ENCODE measurements at places on chromosomes 3 and 15. TPM values are rescaled to one million over a fixed set of nuclear protein-coding genes. Genes with fewer than 3 reads are reported as not detected.

Gene CHCHD6
- 42.9 TPM for polyA plus RNA-seq

Gene DUOXA2
- polyA plus RNA-seq: not detected

Gene EXD1
- not detected for polyA plus RNA-seq

Gene CYP11A1
- 1.2 TPM for polyA plus RNA-seq

Gene CP
- 3.6 TPM for polyA plus RNA-seq

Gene CCNB2
- polyA plus RNA-seq: 72.8 TPM

Gene XYLB
- polyA plus RNA-seq: 1.6 TPM

Gene TLR9
- polyA plus RNA-seq: not detected

Gene PAK6
- polyA plus RNA-seq: 2.9 TPM

Gene PCOLCE2
- polyA plus RNA-seq: 17.4 TPM

Gene TM4SF18
- 1.4 TPM for polyA plus RNA-seq

Gene ISLR
- polyA plus RNA-seq: 0.09 TPM

Gene ZNF148
- polyA plus RNA-seq: 14.4 TPM

Gene EEF1AKMT4
- polyA plus RNA-seq: 11.2 TPM

Gene LHFPL4
- 2.3 TPM for polyA plus RNA-seq

Gene SLC12A8
- polyA plus RNA-seq: 6.9 TPM

Gene TUSC7
- polyA plus RNA-seq: not detected

Gene GHRL
- 0.78 TPM for polyA plus RNA-seq

Gene RYR3
- polyA plus RNA-seq: 1.1 TPM

Gene TM4SF1
- polyA plus RNA-seq: 0.49 TPM

Gene CD96
- 0.09 TPM for polyA plus RNA-seq

Gene DNASE1L3
- not detected for polyA plus RNA-seq

Gene CPOX
- polyA plus RNA-seq: 12.4 TPM

Gene GOLGA8H
- polyA plus RNA-seq: 0.17 TPM

Gene IL20RB
- 1.7 TPM for polyA plus RNA-seq

Gene CSPG5
- 0.86 TPM for polyA plus RNA-seq

Gene PLXNB1
- 49.3 TPM for polyA plus RNA-seq

Gene NAALADL2
- polyA plus RNA-seq: 1.2 TPM

Gene NDN
- 48.1 TPM for polyA plus RNA-seq

Gene PRRT3
- 4.3 TPM for polyA plus RNA-seq

Gene PTX3
- 1.2 TPM for polyA plus RNA-seq

Gene ARPP21
- not detected for polyA plus RNA-seq

Gene AMIGO3
- 3.5 TPM for polyA plus RNA-seq

Gene SEMA5B
- 11.0 TPM for polyA plus RNA-seq

Gene LINGO1
- polyA plus RNA-seq: 16.9 TPM

Gene OIP5
- polyA plus RNA-seq: 71.7 TPM

Gene SKOR1
- polyA plus RNA-seq: not detected

Gene REC114
- not detected for polyA plus RNA-seq

Gene TMEM40
- 0.48 TPM for polyA plus RNA-seq

Gene WDR49
- polyA plus RNA-seq: 1.4 TPM

Gene OR5K2
- not detected for polyA plus RNA-seq

Gene RPLP1
- 3,794 TPM for polyA plus RNA-seq

Gene MAPK6
- 43.5 TPM for polyA plus RNA-seq

Gene CHRNB4
- 1.4 TPM for polyA plus RNA-seq

Gene C2CD4A
- not detected for polyA plus RNA-seq

Gene SCAANT1
- not detected for polyA plus RNA-seq

Gene ULK3
- polyA plus RNA-seq: 20.3 TPM

Gene DLL4
- 0.64 TPM for polyA plus RNA-seq

All from GM23338 (cell line).